ENCODE measurements at places on chromosomes 2 and 18. TPM values are rescaled to one million over a fixed set of nuclear protein-coding genes. Genes with fewer than 3 reads are reported as not detected.

COPS8 gene
- 108 TPM for total RNA-seq

GIGYF2 gene
- 42.7 TPM for total RNA-seq

MARCO gene
- not detected for total RNA-seq

STPG4 gene
- 0.15 TPM for total RNA-seq

RRM2 gene
- total RNA-seq: 217 TPM

SLC14A1 gene
- total RNA-seq: 22.7 TPM

TXNL1 gene
- total RNA-seq: 36.0 TPM

ITPRIPL1 gene
- total RNA-seq: 11.2 TPM

AQP12A gene
- total RNA-seq: not detected

FAM237A gene
- total RNA-seq: not detected

CYP26B1 gene
- 1.6 TPM for total RNA-seq

SPP2 gene
- not detected for total RNA-seq

C1GALT1C1L gene
- 1.1 TPM for total RNA-seq

KLF7 gene
- total RNA-seq: 5.6 TPM

SGPP2 gene
- total RNA-seq: not detected

CAPG gene
- 165 TPM for total RNA-seq

RAB10 gene
- total RNA-seq: 155 TPM

MC4R gene
- total RNA-seq: 0.23 TPM

RAB17 gene
- 20.9 TPM for total RNA-seq

IL1RL2 gene
- total RNA-seq: not detected

OSBPL1A gene
- total RNA-seq: 20.6 TPM

OTOF gene
- total RNA-seq: not detected

TRIM43 gene
- total RNA-seq: 0.29 TPM

SLC16A14 gene
- not detected for total RNA-seq
